NCI-H526 treated with DMSO at 0.1 percent for 48 hours (cell line): ENCODE measurements at places on chromosomes 13 and 19.
A peak's percentile ranks its signal among the peaks of the same experiment; 100 is the strongest.

GRCh38 chr13:22862478-22862877 lies 318.3 kb upstream of the SGCG start:
- DNase-seq = no peak

- DNase-seq = no peak
These were observed 36.8 kb downstream of the PHF11 start for GRCh38 chr13:49532593-49532992.

DNA sequence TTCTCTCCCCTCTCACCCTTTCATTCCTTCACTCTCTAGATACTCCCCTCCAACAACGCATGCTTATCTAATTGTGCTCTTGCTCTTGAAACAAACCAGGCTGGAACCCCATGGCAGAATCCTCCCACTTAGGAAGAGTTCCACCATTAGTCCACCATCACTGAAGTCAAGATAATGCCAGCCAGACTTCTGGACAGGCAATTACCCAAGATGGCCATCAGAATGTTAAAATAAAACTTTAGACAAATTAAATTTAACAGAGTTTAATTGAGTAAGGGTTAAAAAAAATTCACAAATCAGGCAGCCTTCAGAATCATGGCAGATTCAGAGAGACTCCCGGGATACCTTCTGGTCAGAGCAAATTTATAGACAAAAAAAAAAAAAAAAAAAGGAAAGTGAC lies 221.5 kb downstream of the LHFPL6 start:
- no peak for DNase-seq

DNA sequence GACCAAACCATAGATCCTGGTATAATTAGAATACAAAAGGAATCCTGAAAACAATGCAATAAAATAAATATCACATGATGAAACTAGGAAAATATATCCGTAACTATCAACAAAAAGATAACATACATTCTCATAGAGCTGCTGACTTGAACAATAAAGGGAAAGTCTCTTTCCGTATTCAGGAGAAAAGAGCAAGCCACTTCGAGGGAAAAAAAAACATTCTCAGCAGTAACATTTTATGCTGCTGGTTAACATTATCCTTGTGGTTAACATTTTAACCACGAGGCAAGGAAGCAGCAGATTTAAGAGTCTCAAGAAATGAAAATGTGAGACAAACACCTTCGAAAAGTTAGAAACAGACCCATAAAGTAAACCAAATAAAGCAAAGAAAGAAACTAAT lies 25.8 kb downstream of the NALCN start:
- no peak for DNase-seq

GRCh38 chr19:13099073-13099999 lies 3.3 kb downstream of the LYL1 start:
- DNase-seq = peak; percentile 18

GRCh38 chr19:40596608-40597328 lies 4.4 kb upstream of the LTBP4 start:
- no peak for DNase-seq

GRCh38 chr19:7535998-7536695 lies 630 bp downstream of the PNPLA6 start:
- DNase-seq = no peak

DNA sequence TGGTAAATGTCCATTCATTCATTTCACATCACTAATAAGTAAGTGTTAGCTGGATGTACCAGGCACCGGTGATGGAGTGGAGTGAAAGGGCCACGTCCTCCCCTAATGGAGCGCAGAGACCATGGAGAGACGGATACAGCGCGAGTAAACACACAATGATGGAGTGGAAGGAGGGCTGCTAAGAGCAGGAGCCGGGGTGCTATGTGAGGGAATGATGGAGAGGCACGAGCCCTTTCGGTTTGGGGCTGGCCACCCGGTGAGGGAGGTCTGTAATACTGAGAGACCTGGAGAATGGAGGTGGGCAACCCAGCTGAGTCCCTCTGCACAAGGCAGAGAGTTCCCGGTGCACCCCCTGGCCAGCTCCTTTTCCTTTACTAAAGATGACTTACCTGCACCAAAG lies 53.7 kb downstream of the PEPD start:
- no peak for DNase-seq

GRCh38 chr19:8071912-8072311 lies 19.4 kb downstream of the CCL25 start:
- DNase-seq = no peak

DNA sequence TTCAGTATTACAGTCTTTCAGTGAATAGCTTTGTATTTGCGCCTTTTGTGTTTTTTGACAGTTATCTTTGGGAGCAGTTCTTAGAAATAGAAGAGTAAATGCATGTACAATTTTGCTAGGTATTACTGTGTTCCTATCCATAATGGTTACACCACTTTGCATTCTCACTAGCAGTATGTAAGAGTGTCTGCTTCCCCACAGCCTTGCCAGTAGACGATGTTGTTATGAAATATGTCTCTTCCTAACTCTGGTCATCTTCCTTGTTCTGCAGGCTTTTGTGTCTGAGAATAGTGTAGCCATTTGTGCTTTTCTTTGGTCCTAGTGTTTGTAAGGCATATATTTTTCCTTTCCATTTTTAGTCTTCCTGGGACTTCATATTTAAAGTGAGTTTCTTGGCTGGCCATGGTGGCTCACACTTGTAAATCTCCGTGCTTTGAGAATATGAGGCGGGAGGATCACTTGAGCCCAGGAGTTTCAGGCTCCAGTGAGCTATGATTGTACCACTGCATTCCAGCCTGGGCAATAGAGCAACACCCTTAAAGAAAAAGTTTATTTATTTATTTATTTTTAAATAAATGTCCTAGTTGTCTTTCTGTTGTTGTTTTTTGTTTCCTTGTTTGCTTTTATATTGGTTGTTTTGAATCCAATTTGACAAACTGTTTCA lies 140.3 kb downstream of the PDS5B start:
- no peak for DNase-seq

DNA sequence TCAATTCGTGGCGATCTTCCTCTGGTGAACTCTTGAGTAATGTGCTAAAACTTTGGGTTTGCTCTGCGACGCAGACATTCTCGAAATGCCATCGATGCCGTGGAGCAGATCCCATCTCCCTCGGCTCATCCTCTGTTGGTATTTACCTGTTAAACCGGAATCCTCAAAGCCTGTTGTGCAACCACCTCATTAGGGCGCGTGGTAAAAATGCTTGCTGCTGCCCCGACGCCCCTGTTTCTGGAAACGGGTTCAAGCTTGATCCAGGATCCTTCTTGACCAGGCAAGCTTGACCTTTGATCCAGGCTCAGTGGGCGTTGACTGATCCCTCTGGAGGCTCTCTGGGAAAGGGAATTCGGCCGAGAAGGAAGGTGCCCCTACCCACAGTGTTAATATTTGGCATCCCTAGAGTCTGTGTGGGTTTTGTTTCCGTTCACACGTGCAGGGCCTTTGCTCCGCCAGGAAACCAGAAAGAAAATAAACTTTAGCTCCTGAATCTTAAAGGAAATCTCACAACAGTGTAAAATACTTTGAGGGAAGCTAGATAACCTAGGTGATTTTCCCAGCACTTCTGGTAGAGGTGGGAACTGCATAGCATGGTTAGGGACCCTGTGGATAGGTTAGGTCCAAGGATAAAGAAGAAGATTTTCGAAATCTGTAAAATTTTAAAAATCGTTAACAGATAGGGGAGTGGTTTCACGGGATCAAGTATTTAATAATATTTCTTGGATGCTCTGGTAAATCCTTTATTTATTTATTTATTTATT lies 1.1 kb downstream of the LSM14A start:
- DNase-seq = peak; percentile 49

GRCh38 chr13:20151016-20151415 lies 9.8 kb downstream of the GJA3 start:
- no peak for DNase-seq

DNA sequence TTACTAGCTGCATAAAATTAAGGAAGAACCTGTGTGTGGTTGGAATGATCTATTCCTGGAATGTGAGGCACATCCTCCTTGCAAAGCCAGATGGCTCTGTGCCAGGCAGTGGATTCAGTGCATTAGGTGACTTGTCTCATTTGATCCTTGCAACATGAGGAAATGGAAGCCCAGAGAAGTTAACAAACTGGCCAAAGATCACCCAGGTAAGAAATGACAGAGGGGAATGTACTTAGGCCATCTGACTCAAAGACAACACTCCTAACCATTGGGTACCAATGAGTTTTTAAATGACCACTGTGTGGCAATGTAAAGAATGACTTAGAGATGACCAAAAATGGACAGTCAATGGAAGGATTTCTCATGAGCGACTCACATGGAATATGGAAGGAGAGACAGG lies 114.2 kb upstream of the RXFP2 start:
- DNase-seq = no peak

GRCh38 chr19:29676586-29676985 lies 11.3 kb downstream of the PLEKHF1 start:
- no peak for DNase-seq

GRCh38 chr13:110886870-110887596 lies 27.8 kb downstream of the ANKRD10 start:
- DNase-seq = no peak

GRCh38 chr13:44218501-44219240 lies 155.0 kb upstream of the SERP2 start:
- no peak for DNase-seq

GRCh38 chr13:34025746-34026145 lies 207.8 kb downstream of the RFC3 start:
- DNase-seq = no peak

DNA sequence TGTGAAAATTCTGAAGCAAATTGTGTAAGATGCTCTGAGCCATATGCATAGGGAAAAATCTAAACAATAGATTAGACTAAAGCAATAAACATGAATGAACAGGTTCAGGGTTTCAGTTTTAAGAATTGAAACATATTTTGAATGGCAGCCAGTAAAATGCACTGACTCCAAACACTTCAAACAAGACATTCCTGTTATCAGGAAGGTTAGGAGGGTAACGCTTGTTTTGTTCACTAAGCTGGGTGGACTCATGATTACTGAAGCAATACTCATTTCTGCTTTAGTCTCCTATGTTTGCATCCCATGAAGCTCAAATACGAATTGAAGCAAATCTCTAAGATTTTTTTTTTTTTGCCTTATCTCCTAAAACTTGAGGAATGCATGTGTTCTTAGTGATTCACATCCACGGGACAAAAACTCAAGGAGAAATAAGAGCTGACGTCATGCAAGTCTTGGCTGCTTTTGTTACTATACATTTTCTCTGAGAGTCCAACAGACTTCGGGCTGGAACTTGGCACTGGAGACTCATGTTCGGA lies 29.1 kb upstream of the IGFL4 start:
- no peak for DNase-seq

- no peak for DNase-seq
These were observed 6.6 kb downstream of the RAB3D start for GRCh38 chr19:11332822-11333221.

- DNase-seq = no peak
These were observed 49.0 kb downstream of the FREM2 start for GRCh38 chr13:38735665-38736440.

DNA sequence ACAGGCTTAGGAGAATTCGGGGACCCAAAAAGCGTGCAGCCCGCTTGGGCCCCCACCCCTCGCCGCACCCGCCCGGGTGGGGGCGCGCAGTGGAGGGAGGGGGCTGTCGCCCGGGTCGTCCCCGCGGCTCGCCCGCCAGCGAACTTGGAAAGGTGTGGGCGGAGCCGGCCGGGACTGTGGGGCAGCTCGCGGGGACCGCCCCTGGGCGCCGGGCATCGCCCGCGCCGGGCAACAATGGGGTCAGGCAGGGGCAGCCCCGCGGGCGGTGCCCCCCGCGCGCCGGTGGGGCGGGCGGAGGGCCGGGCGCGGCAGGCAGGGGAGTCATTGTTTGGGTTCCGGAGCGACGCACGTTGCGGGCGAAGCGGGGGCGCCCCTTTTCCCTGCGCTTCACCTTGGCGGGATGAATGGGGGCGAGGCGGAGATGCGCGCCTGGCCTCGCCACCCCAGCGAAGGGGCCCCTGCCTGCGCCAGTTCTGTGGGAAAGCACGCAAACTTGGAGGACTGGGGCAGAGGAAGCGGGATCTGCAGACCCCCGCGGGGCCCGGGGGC lies 647 bp upstream of the KLF12 start:
- peak; percentile 74 for DNase-seq

- no peak for DNase-seq
These were observed 24.8 kb downstream of the ADPRHL1 start for GRCh38 chr13:113428469-113428865.

GRCh38 chr19:15037586-15037985 lies 11.7 kb upstream of the CASP14 start:
- no peak for DNase-seq

- DNase-seq = no peak
These were observed 3.6 kb upstream of the GNG8 start for GRCh38 chr19:46639358-46640182.

DNA sequence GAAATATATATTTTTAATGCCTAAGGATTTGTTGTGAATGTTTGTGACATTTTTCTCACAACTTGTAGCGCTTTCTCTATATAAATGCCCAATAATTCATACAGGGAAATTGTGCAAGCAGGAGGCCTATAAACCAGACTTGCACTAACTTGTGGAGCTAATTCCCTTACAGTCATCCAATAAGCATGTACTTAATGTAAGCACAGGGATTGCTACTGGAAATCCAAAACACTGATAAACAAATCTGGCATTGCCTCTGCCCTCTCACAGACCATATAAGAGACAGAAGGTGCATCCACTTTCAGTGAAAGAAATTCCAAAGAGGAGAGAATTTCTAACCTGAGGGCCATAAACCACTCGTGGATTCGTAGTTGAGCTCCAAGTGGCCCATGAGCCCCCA lies 518.8 kb downstream of the MYO16 start:
- no peak for DNase-seq

GRCh38 chr13:24511019-24511815 lies 1.4 kb downstream of the PARP4 start:
- DNase-seq = peak; percentile 38

- DNase-seq = peak; percentile 31
These were observed 156.2 kb downstream of the FLT1 start for GRCh38 chr13:28338742-28339141.

GRCh38 chr19:18046059-18046718 lies 38.2 kb downstream of the ARRDC2 start:
- DNase-seq = no peak

GRCh38 chr13:70191034-70191433 lies 82.8 kb upstream of the KLHL1 start:
- DNase-seq = no peak

DNA sequence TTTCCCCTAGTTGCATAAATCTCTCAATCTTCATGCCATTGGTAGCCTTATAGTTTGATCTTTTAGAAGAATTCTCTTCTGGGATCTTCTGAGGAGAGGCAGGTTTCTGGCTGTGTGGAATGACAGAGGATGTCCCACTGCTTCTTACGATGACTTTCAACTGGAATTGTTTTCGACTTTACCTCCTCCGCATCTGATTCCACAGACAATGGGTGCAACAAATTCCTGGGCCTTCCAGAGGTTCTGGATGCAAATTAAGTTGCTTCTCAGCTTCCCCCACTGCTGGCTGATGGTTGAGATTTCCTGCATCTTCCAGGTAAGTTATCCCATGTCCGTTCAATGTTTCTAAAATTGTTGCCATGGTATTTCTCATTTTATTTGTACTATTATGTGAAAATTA lies 142.3 kb upstream of the TSC22D1 start:
- no peak for DNase-seq

GRCh38 chr13:99558570-99559180 lies 57.4 kb downstream of the TM9SF2 start:
- no peak for DNase-seq
